Activated B cell treated with CpG ODN at 0.5 μM for 24 hours (primary cell): ENCODE measurements at places on chromosomes 2 and 18. TPM values are rescaled to one million over a fixed set of nuclear protein-coding genes. Genes with fewer than 3 reads are reported as not detected.
A peak's percentile ranks its signal among the peaks of the same experiment; 100 is the strongest.

DNA sequence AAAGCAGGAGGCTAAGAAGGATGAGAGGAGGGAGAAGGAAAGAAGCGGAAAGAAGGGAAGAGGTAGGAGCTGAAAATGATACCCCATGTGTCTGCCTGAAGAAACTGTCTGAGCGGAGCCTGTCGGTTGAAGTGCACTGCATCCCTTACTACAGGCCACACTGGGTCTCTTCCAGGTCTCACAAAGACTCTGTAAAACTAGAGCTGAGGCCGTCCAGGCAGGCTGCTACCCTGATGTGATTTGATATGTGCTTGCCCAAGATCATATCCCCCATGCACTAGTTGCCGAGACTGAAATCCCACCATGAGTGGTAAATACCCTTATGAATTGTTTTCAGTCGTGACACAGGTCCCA, 134.4 kb downstream of the MAIP1 start:
- H3K4me3 ChIP-seq: no peak overlapping the region
- DNase-seq: no peak

- H3K36me3 ChIP-seq: peaks cover 61% of the 10 kb centered on the region
- H3K27me3 ChIP-seq: no peaks in the 10 kb centered on the region
- peaks cover 92% of the 10 kb centered on the region for H3K4me1 ChIP-seq
- peak; percentile 18 for DNase-seq
These were observed 32.5 kb downstream of the INPP5D start for GRCh38 chr2:233092432-233093165.

- DNase-seq: no peak
- no peak overlapping the region for H3K27ac ChIP-seq
- peaks cover 6% of the 10 kb centered on the region for H3K27me3 ChIP-seq
- no peak overlapping the region for H3K4me3 ChIP-seq
These were observed 46.4 kb upstream of the CYP1B1 start for GRCh38 chr2:38122344-38122743.

DNA sequence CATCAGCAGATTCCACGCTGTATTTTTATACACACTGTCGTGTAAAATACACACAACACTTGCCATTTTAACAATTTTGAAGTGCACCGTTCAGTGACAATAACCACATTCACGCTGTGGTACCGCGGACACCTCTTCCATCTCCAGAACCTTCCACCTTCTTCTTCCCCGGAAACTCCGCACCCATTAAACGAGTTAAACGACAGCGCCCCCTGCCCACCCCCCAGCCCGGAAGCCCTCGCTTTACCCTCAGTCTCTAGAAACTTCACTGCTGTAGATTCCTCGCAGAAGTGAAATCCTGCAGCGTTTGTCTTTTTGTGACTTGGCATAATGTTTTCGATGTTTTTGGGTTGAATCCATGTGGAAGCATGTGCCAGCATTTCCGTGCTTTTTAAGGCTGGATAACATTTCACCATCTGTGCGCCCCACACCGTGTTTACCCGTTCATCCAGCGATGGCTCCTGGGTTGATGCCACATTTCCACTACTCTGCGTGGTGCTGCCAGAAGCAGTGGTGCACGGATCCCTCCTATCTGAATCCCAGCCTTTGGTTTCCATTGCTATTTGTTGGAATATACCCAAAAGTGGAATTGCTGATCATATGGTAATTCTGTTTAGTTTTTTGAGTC, 32.0 kb upstream of the TMEM18 start:
- no peak overlapping the region for H3K27ac ChIP-seq
- peaks cover 26% of the 10 kb centered on the region for H3K27me3 ChIP-seq
- no peak overlapping the region for H3K4me3 ChIP-seq

- H3K27me3 ChIP-seq: no peaks in the 10 kb centered on the region
- no peak overlapping the region for H3K4me3 ChIP-seq
- no peak overlapping the region for H3K27ac ChIP-seq
These were observed 87.8 kb downstream of the LYPD1 start for GRCh38 chr2:132581991-132582738.

The CHN1 gene
- 0.61 and 0.80 TPM in 2 replicates for total RNA-seq

The GPAT2 gene
- total RNA-seq: 4.5 and 4.9 TPM in 2 replicates
